ENCODE measurements at places on chromosomes 6 and 20.

- no peak for DNase-seq
These were observed 121.3 kb downstream of the KIF16B start for GRCh38 chr20:16451982-16452381.

GRCh38 chr6:10014557-10014956 lies 400.3 kb downstream of the TFAP2A start:
- DNase-seq: no peak

- no peak for DNase-seq
These were observed 178.2 kb downstream of the CDH4 start for GRCh38 chr20:61430228-61430624.

- no peak for DNase-seq
These were observed 545.6 kb downstream of the BMP2 start for GRCh38 chr20:7313047-7313446.

Measured in NCI-H1105 (cell line).